ENCODE measurements at places on chromosomes 16 and 17.
A peak's percentile ranks its signal among the peaks of the same experiment; 100 is the strongest.

- DNase-seq: no peak
Observed at GRCh38 chr17:3992370-3992769, 28.1 kb upstream of the ATP2A3 start.

- no peak for DNase-seq
Observed at GRCh38 chr16:88298833-88299745, 83.7 kb upstream of the ZNF469 start.

DNA sequence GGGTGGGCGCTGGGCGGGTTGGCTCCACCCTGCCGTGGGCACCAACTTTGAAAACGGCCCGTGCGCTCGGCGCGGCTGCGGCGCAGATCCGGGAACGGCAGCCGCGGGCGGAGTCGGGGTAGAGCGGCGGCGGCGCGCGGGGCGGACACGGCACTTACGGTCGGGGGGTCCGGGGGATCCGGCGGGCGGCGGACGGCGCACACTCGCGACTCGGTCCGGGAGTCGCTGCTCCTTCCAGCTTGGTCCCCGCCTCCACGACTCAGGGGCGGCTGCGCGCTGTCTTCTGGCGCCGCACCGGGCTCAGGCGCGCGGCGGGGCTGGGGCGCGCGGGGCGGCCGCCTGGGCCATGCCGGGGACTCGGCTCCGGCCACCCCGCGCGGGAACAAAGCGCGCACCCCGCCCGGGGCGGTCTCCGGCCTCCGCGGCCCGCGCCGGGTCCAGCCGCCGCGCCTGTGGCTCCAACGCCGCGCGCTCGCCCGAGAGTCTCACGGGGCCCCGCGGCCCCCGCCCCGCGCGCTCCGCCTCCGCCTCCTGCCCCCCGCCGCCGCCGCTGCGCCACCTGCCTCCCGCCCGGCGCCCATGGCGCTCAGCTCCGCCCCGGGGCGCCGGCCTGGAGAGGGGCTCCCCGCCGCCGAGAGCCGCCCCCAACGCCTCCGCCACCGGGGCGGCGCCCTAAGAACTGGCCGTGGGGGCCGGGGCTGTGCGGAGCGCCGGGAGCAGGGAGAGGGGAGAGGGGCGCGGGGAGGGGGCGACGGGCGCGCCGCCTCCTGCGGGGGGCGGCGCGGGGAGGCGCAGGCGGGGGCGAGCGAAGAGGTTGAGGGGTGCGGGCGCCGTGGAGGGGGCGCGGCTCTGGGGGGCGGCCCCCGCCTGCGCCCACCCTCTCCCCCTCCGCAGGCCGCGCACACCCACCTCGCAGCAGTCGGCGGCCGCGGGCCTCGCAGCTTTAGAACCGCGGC lies 35.9 kb downstream of the CBFA2T3 start:
- peak; percentile 79 for DNase-seq

GRCh38 chr17:48505788-48506187 lies 25.0 kb downstream of the HOXB1 start:
- DNase-seq: peak; percentile 66

DNA sequence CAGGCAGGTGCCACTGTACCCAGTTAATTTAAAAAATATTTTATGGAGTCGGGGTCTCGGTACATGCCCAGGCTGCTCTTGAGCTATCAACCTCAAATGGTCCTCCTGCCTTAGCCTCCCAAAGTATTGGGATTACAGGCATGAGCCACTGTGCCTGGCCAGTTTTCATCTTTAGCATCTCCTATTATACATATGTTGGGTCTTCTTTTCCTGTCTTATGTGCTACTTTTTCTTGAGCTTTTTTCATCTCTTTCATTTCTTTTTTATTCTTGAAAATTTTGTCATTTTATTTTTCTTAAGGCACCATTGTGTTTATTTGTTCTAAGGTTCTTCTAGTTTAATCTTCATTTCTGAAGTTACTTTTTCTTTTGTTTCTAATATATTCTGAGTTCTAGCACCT lies 20.7 kb downstream of the BANP start:
- no peak for DNase-seq

DNA sequence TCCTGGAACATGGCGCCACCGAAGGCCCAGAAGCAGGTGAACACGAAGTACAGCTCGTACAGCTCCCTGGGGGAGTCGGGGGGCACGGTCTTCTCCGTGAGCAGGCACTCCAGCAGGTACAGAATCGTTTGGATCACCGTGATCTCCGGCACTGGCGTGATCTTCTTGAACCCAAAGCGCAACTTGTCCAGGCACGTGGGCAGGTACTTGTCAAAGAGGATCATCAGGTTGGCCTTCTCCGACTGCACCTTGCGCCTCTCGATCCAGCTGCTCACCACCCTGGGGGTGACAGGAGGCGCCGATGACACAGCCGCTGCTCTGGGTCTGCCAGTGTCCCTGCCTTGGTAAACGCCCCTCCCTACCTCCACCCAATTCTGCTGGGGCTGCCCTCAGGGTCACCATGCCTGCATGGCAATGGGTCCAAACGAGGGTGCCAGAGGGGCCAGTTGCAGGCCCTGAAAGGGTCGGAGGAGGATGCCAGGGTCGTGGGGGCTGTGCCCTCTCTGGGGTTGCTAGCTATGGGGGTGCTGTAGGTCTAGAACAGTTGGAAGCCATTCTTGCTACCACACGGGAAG lies 90.9 kb downstream of the DNAH17 start:
- no peak for DNase-seq

DNA sequence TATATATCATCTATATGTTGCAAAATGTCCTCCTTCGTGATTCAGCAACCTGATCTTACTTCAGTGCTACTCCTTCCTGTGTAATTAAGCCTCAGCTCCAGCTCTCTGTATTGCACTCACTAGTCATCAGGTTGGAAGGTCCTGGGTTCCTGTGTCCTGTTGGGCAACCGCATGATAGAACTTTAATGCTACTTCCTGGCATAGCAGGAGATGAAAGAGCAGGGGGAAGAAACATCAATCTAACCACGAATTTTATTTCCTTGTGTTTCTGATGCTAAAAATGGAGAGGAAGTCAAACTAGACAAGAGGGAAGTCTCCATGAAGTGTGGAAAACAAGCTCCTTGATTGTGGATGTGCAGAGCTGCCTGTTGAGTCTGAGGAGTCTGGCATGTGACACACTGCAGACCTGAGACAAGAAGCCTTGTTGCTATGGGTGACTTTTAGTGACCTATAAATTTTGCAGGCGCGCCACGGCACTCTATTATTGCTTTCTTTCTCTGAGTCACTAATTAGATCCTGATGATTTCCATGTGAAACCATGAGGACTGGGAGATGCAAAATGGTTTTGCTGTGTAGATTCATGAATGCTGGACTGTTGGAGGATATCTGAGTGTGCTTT lies 25.6 kb downstream of the IGSF6 start:
- no peak for DNase-seq

DNA sequence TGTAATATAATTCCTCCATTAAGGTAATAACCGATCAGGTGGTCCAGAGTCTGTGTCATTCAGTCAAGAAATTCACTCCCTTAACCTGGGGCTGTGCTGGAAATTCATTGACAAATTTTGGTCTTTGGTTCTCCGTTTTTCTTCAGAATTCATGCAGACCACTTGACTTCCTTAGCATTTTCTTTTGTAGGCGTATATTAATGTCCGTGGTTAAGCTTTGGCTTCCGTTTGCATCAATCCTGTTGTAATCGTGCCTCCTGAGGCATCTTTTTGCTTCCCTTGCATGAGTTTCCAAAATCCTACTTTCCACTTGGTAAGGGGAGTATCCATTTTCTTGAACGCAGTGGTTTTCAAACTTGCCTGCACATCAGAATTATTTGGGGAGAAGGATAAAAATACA lies 9.0 kb downstream of the LRRC37B start:
- DNase-seq: no peak

GRCh38 chr17:15914400-15915170 lies 30.3 kb upstream of the ADORA2B start:
- DNase-seq: no peak

- DNase-seq: peak; percentile 96
Observed at GRCh38 chr16:80540516-80541305, at the start of gene DYNLRB2. Gene DYNLRB2, plus strand, starts transcription at chr16:80540993. Its CDS starts 84 bp downstream, at chr16:80541077.

GRCh38 chr17:72602517-72603419 lies 481.9 kb downstream of the SOX9 start:
- no peak for DNase-seq

DNA sequence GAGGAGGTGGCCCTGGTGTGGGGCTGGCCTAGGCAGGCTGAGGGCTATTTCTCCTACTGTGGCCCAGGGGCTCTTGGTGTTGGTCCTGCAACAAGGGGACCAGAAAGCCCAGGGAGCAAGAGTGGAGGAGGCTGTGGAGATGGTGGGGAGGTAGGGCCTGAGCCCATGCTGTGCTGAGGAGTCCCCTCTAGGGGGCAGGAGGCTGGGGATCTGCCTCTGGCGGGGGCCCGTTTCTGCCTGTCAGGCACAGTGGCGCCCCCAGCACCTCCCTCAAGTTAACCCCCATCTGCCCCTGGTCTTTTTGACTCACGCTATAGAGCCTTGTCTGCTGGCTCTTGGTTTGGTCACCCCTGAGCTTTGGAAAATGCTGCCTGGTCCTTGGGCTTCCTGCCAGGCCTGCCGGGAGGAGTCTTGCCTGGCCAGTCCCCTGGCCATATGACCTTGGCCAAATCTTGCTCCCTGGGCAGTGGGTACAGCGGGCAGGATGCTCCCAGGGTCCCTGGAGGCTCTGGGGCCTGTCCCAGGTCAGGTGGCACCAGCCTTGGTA lies 5.9 kb downstream of the BAIAP2 start:
- peak; percentile 73 for DNase-seq

- no peak for DNase-seq
Observed at GRCh38 chr16:7437135-7437804, 104.6 kb downstream of the RBFOX1 start.

- DNase-seq: peak; percentile 17
Observed at GRCh38 chr17:64003526-64004121, 5.5 kb downstream of the PRR29 start.

DNA sequence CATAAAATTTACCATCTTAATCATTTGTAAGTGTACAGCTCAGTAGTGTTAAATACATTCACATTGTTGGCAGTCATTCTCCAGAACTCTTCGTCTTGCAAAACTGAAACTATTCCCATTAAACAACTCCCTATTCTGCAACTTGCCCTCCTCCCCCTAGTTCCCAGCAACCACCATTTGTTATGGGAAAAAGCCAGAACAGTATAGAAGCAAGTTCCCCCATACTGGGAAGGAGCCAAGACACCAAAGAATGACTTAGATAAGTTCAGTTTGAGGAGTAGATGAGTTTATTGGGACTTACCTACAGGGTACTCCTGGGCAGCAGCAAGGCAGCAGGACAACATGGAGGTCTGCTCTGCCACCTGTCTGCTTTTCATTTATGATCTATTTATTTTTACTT lies 39.3 kb upstream of the TEKT1 start:
- DNase-seq: peak; percentile 2

- DNase-seq: no peak
Observed at GRCh38 chr17:80861892-80862291, 129.7 kb upstream of the CHMP6 start.

- DNase-seq: no peak
Observed at GRCh38 chr16:51898872-51899271, 648.1 kb downstream of the TOX3 start.

- no peak for DNase-seq
Observed at GRCh38 chr16:77330332-77331042, 104.3 kb downstream of the ADAMTS18 start.

GRCh38 chr17:68057531-68057952 lies 22.0 kb downstream of the KPNA2 start:
- no peak for DNase-seq

GRCh38 chr16:9903-10665 lies 43.3 kb downstream of the POLR3K start:
- DNase-seq: no peak

DNA sequence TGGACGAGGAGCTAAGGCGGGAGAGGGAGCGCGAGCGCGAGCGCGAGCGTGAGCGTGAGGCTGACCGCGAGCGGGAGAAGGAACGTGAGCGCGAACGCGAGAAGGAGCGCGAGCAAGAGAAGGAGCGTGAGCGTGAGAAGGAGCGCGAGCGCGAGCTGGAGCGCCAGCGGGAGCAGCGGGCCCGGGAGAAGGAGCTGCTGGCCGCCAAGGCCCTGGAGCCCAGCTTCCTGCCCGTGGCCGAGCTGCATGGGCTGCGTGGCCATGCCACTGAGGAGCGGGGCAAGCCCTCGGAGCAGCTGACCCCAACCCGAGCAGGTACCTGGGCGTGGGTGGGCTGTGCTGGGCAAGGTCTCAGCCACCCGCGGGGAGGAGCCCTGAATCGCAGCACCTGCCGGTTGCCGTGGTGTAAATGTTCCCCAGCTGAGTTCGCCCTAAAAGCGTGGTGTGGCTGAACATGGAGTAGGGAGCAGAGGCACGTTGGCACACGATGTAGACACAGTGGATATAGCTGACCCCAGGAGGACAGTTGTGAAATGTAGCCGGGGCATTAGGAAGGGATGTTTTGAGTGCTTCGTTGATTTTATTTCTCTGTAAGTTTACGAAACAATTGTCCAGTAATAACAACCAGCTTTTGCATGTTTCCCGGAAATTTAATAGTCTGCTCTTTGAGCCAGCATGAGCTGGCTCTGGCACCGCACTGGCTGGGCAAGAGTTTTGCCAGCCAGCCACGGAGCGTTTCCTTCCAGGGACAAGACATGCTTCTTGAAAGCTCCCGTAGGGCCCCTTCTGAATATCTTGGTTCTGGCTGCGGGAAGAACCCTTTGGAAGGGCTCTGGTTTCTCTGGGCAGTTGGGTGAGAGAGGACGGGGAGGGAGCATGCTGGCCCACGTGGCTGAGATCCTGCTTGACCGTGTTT lies 32.1 kb downstream of the GINS2 start:
- no peak for DNase-seq

GRCh38 chr16:59342669-59343068 lies 608.6 kb upstream of the GOT2 start:
- DNase-seq: no peak

DNA sequence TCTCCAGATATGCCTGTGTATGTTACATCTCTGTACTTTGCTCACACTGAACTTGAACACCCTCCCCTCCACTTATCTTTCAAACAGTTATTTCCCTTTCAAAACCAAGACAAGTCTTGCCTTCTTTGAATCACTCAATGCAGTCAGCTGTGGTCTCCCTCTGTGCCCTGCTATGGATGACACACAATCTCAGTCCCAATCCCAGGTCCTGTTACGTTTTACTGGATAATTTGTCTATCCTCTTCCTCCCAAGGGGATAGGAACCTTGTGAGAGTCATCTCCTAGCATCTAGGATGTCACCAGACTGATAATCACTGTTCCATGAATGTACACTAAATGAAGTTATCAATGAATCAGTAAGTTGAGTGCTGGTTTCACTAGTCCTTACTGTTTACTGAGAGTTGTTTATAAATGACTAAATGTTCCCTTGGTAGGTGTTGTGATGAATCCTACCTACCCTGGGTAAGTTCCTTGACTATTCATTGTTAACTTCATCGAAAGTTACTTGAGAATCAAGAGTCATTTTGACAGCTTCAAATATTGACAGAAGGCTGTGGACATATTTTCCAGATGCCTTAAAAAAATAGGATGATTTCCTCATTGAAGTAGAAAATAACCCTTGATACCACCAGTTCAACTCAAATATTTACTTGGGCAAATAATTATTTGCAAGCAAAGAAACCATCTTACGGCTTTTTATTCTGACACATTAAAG lies 244.9 kb downstream of the PRKCA start:
- DNase-seq: no peak
